ENCODE measurements at places on chromosomes 2 and 18.

DNA sequence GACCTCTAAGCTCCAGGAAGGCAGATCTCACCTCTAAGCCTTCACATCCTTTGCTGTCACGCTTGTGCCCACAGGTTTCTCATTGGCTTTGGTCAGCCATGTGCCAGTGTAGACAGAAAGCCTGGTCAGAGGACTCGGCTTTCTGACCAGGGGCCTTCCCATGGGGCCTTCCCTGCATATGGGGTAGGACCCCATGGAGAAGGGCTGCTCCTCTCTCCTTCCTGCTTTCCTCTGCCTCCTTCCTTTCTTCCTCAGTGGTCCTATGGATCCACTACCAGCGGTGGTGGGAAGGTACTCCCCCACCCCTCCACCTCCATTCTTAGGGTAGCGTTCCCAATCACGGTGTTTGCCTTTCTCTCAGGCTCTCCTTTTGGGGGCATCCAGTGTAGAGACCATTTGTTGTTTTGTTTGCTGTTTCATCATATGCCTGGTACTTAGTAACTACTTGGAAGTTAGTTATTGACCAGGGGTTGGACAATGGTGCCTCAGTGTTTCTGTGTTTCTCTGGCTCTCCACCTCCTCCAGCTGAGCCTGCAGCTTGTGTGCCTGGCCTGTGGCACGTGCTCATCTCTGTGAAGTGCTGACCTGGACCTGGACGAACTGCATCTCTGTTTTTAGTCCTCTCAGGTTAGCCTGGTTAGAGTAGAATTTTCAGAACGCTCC lies 71.6 kb downstream of the ZNF407 start:
- no peak for DNase-seq

DNA sequence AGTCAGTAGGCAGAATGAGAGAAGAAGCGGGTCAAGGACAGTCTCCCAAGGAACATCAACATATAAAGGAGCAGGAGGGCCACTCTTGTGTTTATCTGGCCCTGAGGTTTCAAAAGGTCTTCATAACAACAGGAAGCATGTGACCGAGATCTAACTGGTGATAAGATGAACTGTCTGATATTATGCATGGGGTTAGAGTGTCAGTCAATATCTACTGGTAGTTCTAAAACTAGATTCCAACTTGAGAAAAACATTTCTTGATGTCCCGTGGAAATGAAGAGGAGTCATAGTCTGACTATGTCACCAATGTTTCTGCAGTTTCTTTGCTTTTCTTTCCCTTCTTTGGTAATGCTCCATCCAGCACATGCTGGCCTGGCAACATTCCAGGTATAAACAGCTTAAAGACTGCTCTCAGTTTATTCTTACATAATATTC lies 77.5 kb upstream of the ITPRID2 start:
- no peak for DNase-seq

GRCh38 chr2:127911737-127912136 lies 26.0 kb upstream of the AMMECR1L start:
- no peak for DNase-seq

DNA sequence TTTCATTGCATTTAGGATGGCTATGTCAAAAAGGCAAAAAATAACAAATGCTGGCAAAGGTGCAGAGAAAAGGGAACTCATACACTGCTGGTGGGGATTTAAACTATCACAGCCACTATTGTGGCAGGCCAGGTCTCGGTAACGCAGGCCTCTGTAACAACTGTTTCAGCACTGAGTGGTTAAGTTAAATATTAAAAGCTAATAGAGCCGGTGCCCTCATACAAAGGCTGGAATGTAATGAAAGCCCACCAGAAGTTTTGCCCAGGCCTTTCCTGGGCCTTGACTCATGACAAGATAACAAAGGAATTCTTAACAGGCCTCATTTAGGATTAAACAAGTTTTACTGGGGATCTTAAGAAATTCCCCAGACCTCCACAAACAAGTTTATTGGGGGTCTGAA lies 10.7 kb downstream of the MERTK start:
- DNase-seq: no peak
